GM23338 (cell line): ENCODE measurements at places on chromosomes 6 and 20.
A peak's percentile ranks its signal among the peaks of the same experiment; 100 is the strongest.

DNA sequence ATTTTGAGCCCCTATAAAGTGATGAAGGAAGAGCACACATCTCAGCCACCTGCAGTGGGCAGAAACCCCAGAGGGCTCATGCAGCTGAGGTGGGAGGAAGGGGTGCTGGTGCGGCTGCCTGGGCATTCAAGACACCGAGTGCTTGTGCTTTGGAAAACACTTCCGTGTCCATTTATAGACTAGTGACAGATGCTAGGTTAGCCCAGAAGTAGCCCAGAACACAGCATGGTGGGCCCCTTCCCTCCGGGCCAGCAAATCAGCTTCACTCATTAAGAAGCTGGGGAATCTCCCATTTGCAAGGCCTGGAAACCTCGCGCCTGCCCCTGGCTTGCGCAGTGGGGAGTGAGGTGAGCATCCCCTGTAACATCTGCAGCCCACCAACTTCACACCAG lies 12.9 kb downstream of the BEND3 start:
- DNase-seq: no peak

GRCh38 chr6:35562060-35562459 lies 49.4 kb upstream of the TULP1 start:
- no peak for DNase-seq

DNA sequence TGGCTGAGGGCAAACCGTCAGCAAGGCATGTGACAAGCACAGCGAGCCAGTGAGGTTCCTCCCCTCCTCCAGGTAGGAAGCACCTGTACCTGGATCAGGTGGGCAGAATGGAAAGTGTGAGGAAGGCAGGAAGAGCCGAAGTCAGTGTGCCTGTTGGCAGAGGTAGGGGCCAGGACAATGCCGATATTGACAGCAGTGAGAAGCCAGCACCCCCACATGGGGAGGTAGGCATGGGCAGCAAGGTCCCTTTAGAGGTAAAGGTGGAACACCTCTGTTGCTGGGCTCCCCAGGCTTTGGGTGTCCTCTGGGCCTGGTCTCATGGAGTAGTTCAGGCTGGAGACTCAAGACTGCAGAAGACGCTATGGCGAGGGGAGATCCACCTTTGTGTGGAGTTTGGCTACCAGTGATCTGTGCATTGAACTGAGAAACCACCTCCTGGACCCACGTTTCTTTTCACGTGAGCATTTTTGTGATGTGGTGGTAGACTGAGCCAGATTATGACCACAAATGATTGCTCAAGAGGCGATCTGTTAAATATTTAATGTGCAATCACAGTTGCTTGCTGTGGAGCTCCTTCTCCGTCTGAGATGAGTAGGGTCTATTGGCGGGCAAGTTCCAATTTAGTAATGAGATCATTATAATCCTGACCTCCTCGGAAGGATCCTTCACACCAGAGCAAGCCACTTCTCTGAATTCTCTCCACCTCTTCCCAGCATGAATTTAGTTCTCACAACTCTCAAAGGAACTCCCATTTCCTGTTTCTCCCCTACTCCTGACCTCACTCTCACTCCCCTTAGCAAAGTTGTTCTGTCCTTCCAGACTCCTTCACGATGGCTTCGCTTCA lies 174.8 kb downstream of the CDH26 start:
- DNase-seq: no peak

DNA sequence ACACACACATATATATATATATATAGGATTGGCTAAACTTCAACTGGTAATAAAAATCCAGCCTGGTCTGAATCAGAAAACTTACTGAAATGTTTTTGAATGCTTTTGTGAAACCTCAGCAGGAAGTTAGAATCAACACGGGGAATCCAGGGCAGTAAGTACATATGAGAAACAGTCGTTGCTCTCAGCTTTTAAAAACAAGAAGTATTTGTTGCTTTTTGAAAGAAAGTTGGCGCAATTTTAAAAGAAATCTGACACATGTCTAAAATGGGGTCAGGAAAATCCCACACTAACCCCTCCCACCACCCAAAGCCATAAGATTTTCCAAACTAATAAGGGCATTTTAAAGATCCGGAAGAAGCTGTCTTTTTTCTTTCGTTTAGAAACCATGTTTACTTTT lies 11.5 kb upstream of the CCDC170 start:
- DNase-seq: no peak

- DNase-seq: peak; percentile 69
These were observed 622 bp downstream of the APCDD1L start for GRCh38 chr20:58514321-58515232.

DNA sequence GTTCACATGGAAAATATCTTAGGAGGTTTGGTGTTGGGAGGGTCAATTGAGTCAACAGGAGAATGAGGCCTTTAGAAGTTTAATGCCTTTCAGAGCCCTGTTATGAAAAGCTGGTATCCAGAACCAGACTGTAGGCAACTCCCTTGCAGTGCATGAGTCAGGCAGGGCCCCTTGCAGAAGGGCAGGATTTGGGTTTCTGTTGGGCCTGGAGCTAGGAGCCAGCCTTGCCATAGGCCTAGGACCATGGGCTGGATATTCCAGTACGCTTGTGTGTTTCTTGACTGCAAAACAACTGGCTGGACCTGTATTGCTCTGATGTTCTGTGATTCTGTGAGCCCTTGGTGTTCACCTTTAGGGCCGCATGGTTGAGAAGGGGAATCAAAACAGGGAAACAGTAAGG lies 350.9 kb upstream of the PRND start:
- no peak for DNase-seq

GRCh38 chr6:144888621-144889020 lies 603.5 kb downstream of the UTRN start:
- no peak for DNase-seq

GRCh38 chr6:95815389-95816056 lies 200.3 kb upstream of the FUT9 start:
- no peak for DNase-seq

- no peak for DNase-seq
These were observed 6.3 kb downstream of the CHMP4B start for GRCh38 chr20:33817411-33817810.

DNA sequence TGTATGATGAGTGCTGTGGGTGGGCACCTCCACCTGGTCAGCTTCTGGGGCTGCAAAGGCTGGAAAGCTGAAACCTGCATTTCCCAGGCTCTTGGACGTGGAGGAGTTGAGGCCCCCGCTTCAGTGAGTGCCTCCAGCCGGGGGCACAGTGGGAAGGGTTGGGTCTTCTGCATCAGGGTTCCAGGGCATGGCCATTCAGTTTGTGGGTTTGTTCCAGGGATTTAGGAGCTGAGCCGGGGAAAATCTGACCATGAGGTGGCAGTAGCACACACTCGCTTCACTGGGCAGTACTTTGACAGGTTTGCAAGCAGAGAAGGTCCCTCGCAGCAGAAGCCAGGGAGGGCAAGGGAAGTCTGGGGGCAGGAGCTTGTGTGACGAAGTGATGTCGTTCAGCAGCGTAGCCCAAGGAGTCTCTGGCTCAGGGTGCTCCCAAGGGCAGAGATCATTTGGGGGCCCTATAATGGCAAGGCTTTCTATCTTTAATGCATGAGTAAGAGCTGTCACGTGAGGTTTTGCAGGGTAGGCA lies 69.5 kb upstream of the SULF2 start:
- peak; percentile 82 for DNase-seq

DNA sequence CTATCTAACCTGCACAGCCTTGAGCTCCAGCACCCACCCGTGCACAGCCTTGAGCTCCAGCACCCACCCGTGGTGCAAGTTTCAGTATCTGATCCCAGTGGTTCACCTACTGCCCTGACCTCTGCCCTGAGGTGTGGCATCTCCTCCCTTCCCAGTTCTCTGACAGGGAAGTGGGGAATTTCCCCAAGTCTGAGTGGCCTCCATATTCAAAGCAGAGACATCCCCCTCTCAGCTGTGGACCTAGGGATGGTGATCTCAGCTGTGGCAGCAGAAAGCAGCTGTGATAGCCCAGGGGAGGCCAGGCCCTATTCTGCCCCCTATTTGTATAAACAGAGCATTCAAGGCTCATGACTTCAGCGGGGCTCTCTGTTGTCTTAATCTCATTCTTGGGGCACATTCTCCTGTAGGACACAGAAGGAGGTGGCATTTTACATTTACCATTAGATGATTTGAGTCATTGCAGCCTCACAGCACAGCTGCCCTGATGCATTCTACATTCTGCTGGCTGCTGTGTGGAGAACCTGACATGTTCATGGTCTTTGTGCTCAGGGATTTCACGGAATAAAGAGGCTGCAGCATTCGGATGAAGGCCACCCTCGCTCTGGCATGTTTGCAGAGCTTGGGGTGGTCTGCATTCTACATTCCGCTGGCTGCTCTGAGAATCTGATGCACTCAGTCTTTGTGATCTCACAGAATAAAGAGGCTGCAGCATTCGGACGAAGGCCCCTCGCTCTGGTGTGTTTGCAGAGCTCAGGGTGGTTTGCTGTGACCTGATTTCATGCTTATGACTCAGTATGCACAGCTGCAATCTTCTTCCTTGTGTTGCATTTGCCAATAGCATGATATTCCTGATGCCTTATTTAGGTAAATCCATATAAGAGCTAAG lies 16.9 kb downstream of the GPR31 start:
- DNase-seq: peak; percentile 32

DNA sequence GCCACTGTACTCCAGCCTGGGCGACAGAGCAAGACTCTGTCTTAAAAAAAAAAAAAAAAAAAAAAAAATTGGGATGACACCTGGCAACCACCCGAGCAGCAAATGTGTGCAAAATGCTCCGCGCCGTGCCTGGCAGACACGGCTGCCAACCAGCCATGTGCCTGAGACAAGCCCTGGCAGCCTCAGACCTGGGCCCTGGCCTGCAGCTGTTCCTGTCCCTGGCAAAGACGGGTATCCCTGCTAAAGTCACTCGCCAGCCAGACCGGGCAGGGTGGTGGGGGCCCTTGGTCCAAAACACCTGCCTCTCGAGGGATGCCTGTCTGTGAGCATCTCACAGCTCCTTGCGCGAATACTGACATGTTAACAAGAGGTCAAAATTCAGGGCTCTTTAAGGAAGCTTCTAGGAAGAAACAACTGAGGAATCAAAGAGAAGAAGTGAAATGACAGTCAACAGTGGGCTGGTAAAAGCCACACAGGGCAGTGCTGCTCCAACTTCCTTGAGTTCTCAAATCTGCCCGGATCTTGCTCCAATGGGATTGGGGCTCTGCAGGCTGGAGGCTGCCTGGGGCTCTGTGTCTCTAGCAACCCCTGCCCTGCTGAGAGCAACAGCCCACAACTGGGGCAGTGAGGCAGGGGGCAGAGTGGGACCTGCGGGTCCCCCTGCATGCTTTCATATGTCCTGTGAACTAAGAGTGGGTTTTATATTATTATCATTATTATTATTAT lies 53.4 kb downstream of the SYTL3 start:
- no peak for DNase-seq

DNA sequence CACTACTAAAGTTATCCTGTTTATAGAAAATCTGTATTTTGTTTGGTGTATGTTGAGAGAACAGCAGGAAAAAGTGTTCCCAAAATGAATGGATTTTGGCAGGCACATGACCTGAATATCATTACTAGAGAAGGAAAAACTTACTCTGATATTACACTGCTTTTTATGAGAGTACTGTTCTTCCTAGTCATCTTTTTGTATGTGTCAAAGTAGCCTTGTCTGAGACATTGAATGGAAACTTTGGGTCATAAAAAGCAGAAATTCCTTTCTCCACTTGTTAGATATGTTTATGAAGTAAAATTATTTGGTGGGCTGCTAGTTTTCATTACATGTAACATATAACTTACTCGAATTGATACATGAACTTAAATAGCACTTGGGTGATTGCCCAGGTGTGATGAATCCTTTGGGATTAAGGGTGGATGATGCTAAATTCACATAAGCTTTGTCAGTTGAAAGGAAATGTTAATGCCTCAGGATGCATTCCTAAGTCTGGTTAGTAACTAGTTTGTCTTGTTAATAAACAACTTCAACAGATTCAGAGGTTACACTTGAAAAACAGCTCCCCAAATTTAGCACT lies 206.7 kb downstream of the CENPW start:
- peak; percentile 34 for DNase-seq

DNA sequence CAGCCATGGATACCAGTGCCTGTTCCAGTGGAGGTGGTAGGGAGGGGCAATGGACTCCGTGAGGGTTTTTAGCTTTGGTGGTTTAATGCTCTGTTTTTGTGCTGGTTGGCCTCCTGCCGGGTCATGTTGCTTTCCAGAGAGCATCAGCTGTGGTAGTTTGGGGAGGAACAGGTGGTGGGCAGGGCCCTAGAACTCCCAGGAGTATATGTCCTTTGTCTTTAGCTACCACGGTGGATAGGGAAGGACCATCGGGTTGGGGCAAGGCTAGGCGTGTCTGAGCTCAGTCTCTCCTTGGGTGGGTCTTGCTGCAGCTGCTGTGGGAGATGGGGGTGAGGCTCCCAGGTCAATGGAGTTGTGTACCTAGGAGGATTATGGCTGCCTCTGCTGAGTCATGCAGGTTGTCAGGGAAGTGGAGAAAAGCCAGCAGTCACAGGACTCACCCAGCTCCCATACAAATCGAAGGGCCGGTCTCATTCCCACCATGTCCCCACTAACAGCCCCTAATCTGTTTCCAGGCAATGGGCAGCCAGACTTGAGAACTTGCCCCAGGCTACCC lies 38.9 kb downstream of the MRAP2 start:
- DNase-seq: no peak

DNA sequence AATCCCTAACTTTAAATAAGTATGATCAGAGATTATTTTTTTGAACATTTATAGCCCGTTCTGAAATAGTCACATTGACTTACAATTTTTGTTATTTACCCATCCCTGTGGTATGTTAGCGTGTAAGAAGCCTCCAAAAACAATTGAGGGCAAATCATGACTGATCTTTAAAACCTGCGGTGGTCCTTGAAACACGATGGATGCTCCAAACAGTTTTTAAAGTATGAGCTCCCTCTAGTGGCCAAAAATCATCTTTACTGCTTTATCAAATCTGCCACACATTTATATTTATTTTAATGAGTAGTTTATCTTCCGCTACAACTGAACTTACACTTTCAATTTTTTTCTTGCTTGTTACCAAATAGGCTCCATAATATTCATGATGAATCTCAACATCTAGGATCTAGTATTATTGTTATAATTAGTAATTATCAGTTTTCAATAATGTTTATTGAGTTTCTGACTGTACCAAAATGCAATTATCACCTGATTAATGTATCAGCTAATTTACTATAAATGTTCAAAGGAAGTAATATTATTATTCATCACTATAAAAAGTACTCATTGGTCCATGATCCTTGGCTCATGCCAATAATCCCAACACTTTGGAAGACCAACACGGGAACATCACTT lies 52.2 kb downstream of the MARCKS start:
- peak; percentile 89 for DNase-seq

DNA sequence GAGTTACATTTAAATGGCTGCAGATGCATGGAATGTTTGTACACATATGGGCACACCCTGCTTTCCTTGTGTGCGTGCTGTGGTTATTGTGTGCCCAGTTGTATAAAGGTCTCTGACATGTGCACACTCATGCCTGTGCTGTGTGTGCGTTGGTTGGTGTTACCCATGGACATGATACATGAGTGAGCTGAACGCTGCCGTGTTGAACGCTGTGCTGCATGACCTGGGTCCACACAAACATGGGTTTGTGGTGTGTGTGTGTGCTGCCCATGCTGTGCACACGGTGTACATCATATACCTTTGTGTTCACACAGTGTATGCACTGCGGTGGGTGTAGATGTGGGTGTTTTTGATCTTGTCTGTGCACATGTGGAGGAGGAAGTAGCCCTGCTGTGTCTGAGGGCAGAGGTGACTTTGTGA lies 54.4 kb downstream of the TOX2 start:
- DNase-seq: no peak

- no peak for DNase-seq
These were observed 116.5 kb upstream of the LAMP5 start for GRCh38 chr20:9397928-9398327.
